NCI-H1092 (cell line): ENCODE measurements at places on chromosomes 16 and 17.

DNA sequence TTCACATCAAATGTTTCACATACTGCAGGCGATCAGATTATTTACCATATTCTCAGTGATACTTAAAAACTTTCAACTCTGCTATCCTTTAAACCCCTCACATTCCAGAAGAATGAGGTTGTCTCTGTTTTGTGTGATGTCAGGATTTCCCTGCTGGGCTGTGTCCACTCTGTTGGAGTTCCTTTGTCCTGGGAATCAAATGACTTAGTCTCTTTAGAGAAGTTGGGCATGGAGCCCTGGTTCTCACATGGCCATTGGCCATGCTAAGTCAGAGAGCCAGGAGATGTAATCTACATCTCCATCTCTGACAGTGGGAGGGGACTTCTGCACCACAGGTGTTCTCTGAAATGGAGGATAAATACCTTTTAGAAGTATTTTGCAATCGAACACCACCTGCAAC lies 205.1 kb upstream of the MAF start:
- DNase-seq = no peak

GRCh38 chr16:79713609-79714309 lies 113.2 kb upstream of the MAF start:
- no peak for DNase-seq

DNA sequence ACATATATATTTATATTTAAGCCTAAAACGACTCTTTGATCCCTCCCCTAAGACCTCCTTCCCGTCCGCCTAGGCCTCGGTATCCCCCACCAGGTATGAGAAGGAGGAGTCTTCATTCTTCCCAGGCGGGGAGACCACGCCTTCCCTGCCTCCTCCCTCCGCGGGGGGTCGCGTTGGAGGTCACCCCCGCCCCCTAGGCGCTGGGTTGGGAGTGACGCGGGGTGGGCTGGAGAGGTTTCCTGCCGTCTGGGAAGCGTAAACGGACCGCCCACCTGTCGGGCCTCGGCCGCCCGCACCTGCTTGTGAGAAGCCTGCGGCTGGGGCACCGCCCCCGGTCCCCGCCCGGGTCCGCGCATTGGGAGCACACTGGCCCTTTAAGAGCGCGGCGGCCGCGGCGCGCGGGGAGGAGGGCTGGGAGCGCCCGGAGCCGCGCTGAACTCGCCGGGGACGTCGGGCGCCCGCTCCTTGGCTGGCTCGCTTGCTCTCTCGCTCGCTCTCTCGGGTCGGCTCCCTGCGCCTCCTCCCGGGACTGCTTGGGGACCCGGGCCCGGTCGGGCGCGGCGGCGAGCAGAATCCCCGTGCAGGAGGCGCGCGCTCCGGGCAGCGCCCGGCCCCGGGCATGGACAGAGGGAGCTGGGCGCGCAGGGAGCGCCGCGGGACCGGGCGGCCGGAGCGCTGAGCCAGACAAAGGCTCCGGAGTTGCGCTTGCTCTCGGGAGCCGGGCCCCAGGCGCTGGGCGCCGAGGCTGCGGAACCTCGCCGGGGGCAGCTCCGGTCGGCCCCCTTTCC lies at the start of gene MMP15:
TSS of gene MMP15 (plus strand) at position 404 of the 788 bp plus-strand sequence. CDS start 597 bp downstream, outside the sequence.
- no peak for DNase-seq

DNA sequence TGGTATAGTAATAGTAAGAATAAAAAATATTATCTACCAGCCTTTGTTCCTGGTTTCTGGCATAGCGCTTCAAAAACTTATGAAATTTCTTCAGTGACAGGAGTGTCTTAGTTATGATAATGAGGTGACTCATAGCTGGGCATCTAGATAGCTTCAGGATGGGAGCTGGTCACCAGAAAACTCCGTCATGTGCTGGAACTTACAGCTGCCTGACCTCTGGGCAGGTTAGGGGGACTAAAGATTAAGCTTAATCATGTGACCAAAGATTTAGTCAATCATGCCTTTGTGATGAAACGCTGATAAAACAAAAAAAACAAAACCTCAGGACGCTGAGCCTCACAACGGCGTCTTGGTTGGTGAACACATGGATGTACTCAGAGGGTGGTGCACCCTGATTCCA lies 154.2 kb downstream of the MYO1D start:
- no peak for DNase-seq

- DNase-seq = no peak
These were observed 72.8 kb downstream of the WWP2 start for GRCh38 chr16:69834807-69835466.

- DNase-seq = no peak
These were observed 475.0 kb downstream of the HS3ST3B1 start for GRCh38 chr17:14775731-14776492.

GRCh38 chr17:42365136-42365535 lies 23.1 kb downstream of the STAT3 start:
- no peak for DNase-seq

GRCh38 chr16:11674818-11675560 lies 6.7 kb downstream of the SNN start:
- no peak for DNase-seq

- no peak for DNase-seq
These were observed 988 bp downstream of the RAP1GAP2 start for GRCh38 chr17:2797226-2797625.

- DNase-seq = peak; percentile 26
These were observed 38.3 kb upstream of the HAPSTR1 start for GRCh38 chr16:9053006-9053601.

- no peak for DNase-seq
These were observed 3.9 kb upstream of the BEAN1 start for GRCh38 chr16:66423177-66423576.

GRCh38 chr17:5758651-5759050 lies 174.3 kb upstream of the NLRP1 start:
- DNase-seq = no peak

- no peak for DNase-seq
These were observed 19.8 kb downstream of the ITPRIPL2 start for GRCh38 chr16:19133600-19133999.

- no peak for DNase-seq
These were observed 81.7 kb upstream of the MSI2 start for GRCh38 chr17:57174591-57174990.

GRCh38 chr16:8402981-8403843 lies 187.1 kb downstream of the TMEM114 start:
- no peak for DNase-seq

- no peak for DNase-seq
These were observed 37.4 kb downstream of the PMFBP1 start for GRCh38 chr16:72134507-72134906.

GRCh38 chr17:7023576-7024401 lies 939 bp downstream of the BCL6B start:
- peak; percentile 47 for DNase-seq

DNA sequence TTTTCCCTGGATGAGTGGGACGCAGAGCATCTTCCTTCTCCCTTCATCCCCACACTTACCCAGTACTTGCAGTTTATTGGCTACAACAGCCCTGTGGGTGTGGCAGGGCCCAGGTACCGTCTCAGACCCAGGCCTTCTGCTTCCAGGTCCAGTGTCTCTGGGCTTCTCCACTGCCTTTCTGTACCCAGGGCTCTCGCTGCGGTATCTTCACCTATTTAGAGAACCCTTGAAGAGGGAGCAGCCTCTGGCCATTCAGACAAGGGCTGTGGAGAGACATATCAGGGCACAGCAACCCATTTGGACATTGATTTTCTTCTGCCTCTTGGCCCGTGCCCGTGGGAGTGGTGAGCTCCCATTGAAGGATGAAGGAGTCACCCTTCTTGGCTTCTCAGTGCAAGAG lies 17.3 kb downstream of the TBX4 start:
- no peak for DNase-seq

DNA sequence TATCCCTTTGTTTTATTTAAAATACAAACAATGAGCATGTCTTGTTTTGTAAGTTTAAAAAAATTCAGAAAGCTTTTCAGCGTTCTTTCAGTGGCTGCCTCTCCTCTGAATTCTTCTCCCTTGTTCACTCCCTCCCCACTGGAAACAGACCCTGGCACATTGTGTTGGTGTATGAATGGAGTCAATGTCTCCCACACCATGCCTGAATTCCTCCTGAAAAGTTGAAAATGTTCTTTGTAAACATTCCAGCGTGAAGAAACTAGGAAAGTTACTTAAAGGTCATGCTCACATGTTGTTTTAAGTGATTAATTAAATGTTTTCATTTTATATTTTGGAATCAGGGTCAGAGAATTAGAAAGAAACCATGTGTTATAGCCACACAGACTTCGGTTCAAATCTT lies 136.9 kb upstream of the DYNLRB2 start:
- no peak for DNase-seq

DNA sequence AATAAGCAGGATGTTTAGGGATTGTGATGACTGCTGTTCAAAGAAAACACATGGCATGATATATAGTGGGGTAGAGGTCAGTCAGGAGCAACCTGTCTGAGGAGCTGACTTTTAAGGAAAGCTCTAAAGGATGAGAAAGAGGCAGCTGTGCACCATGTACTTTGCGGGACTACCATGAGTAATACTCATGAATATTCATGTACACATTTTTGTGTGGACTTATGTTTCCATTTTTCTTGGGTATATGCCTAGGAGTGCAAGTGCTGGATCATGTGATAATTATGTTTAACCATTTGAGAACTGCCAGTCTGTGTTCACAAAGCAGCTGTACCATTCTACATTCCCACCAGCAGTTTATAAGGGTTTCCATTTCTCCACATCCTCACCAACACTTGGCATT lies 35.8 kb downstream of the BEAN1 start:
- DNase-seq = no peak

GRCh38 chr17:7651097-7651664 lies 455 bp downstream of the ATP1B2 start:
- no peak for DNase-seq

- DNase-seq = no peak
These were observed 373.4 kb downstream of the CNTNAP4 start for GRCh38 chr16:76650582-76650981.

DNA sequence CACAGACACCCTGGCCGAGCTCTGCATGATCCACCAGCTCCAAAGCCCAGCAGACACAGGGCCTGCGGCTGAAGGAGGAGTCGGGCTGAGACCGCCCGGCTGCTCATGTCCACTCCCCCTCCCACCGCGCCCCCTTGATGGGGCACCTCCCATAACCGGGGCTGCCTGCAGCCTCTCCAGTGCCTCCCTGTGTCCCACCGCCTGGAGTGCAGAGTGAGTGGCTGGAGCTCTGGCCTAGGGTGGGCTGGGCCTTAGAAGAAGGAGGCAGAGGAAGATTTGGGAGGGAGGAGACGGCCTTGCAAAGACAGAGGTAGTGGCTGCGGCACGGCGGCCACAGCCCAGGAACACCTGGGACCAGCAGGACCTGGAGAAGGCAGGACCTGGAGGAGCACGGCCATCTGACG lies 4.0 kb downstream of the CBFA2T3 start:
- no peak for DNase-seq

GRCh38 chr17:70070305-70071027 lies 4.6 kb upstream of the KCNJ16 start:
- no peak for DNase-seq

DNA sequence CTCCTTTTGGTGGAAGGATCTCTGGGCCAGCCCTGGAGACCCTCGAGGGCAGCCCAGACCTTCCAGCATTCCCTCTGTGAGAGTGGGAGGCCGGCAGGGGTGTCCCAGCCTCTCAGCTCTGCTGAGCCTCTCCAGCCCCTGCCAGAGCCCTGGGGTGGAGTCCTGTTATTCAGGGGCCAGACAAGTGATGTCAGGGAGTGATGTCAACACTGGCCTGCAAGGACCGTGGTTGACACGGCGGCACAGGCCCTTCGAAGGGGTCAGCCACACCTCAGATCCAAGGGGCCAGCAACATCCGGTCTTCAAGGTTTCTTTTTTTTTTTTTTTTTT lies 231.2 kb downstream of the KATNIP start:
- DNase-seq = no peak

DNA sequence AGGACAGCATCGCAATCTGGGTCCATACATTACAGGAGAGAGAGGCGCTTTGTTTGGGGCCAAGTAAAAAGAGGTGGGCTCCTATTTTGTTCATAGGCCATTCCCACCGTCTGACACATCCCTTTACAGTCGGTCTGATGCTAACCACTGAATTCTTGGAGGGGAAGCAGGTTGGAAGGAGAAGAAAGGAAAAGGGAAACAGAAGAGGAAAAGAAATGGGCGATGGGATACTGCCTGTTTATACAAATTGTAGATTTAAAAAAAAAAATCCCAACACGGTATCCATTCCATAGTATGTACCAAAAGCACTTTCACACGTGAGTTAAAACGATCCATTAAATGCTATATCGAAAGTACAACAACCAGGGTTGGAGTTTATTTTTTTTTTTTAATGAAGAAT lies 4.0 kb upstream of the ZFHX3 start:
- no peak for DNase-seq

GRCh38 chr17:80870401-80870800 lies 121.2 kb upstream of the CHMP6 start:
- DNase-seq = no peak

DNA sequence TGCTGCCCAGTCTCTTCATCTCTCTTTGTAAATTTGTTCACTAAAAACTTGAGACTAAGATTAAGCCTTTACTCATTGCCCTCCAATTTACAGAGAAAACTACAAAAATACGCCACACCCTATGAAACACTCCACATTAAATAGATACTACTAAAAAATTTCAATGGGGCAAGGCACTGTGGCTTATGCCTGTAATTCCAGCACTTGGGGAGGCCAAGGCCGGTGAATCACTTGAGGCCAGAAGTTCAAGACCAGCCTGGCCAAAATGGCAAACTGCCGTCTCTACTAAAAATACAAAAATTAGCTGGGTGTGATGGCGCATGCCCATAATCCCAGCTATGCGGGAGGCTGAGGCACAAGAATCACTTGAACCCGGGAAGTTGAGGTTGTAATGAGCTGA lies 3.8 kb downstream of the UBE2O start:
- DNase-seq = no peak

- DNase-seq = no peak
These were observed 36.1 kb downstream of the GOSR1 start for GRCh38 chr17:30513346-30513745.

DNA sequence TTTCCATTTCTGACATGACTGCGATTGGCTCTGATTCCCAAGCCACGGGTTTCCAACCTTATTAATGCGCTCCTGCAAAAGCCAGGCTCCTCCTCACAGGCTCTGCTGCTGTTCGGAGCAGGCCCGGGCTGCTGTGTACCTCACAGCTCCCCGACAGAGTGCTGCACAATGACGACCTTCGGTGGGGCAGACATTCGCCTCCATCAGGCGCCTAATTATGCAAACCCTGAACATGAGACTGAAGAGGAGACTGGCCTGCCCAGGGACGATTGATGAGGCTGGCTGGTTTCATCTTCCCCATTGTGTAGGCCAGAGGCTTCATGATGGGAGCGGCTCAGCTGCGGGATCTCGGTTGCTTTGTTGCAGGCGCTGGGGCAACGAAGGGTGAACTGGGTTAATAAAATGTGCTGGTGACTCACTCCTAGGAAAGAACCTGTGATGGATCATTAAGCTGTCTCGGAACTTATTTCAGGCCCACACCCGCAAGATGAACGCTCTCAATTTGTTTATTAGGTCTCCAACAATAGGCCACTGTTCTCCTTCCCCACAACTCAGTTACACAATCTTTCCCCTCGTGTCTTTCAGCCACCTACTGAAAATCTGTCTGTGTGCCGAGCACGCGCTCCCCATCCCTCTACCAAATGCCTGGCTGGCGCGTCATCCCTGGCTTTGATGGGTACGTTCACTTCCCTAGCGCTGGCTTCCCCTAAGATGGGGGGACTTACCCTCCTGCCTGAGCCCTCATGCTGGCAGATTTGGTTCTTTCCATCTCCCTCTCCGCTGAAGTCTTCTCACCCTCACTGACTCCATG lies 27.2 kb upstream of the TOB1 start:
- no peak for DNase-seq
